ENCODE measurements at places on chromosomes 16 and 17.

GRCh38 chr16:80347900-80348299 lies 192.9 kb upstream of the DYNLRB2 start:
- DNase-seq, result peak; percentile 59

GRCh38 chr17:72419866-72420774 lies 299.3 kb downstream of the SOX9 start:
- DNase-seq, result no peak

DNA sequence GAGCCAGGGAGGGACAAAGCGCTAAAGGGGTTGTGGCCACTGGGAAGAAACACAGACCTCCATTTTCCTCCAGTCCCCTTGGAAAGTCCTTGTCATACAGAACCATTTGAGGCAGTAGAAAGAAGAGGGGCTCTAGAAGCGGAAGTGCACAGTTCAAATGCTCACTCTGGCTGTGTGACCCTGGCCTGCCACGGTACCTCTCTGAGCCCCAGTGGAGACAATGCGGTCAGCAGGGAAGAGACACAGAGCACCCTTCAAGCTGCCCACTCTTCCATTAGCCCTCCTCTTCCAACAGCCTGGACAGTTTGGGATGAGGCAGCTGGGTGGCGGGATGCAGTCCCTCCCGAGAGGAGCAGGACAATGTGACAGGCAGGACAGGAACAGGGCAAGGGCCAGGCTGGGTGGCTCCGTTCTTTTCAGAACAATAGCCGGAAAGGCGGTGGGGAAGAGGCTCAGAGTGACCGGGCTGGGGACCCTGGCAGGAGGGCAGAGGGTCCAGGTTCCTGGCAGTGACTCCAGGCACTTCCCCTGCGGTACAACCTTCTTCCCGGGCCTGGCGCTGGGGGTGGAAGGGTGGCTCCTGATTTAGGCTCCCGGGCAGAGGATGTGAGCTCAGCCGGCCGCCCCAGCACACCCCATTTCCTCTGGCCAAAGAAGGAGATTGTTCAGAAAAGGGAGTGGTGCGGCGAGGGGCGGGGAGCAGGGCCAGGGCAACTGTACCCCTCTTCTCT lies 5.6 kb downstream of the CASKIN2 start:
- DNase-seq, result no peak

- no peak for DNase-seq
Measured at GRCh38 chr17:77829843-77830799, 128.4 kb upstream of the TNRC6C start.

DNA sequence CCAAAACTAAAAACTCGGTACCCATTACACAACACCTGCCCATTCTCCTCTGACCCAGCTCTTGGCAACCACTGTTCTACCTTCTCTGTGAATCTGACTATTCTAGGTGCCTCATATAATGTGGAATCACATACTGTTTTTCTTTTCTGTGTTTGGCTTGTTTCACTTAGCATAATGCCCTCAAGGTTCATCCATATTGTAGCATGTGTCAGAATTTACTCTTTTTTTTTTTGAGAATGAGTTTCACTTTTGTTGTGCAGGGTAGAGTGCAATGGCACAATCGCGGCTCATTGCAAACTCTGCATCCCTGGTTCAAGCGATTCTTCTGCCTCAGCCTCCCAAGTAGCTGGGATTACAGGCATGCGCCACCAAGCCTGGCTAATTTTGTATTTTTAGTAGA lies 59.5 kb upstream of the RBL2 start:
- no peak for DNase-seq

GRCh38 chr17:42566215-42566882 lies 551 bp upstream of the MLX start:
- no peak for DNase-seq

DNA sequence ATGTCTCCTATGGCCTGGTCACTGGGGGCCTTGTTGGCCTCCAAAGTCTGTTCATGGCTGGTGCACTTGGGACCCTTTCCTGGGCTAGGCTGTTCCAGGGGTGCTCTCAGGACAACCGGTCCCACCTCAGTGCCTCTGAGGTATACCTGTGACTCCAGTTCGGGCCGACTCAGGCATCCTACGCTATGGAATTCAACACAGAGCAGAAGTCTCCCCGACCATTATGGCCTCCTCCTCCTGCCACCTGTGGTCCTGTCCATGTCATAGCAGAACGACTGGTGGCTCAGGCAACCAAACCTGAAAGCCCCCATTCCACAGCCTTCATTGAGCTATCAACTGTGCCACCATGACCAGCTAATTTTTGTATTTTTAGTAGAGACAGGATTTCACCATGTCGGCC lies 8.5 kb upstream of the PSMD7 start:
- no peak for DNase-seq

Measured in anterior cingulate cortex (tissue), 58 donors.